ENCODE measurements at places on chromosomes 5 and 9.

DNA sequence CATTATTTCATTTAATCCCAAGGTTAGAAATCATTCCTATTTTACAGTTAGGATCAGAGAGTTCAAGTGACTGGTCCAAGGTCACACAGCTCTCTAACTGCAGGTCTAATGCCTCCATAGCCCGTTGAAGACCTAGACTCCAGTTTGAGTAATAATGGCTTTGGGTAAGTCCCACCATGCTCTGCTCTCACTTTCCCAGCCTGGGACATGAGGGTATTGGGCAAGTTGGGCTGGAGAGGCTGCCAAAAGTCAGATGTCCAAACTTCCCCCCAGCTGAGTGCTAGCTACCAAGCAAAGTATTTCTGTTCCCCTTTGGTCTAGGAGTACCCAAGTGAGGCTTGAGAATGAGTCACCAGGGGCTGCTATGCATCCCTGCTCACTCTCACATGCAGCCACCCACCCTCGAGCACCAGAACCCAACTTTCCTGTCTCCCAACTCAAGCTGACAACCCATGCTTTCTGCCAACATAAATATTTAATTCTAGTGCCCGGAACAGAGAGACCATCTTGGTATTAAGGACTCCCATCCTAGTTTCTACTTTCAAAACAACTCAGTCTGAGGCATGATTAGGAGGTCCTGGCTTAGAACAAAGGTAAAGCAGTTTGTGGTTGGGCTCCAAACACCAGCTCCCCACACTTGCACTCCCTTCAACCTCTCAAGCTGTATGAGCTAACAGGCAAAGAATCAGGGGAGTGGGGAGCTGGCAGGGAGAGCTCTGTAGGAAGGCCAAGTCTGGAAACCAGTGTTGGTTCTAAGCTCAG lies 236.5 kb upstream of the TRIM32 start:
- DNase-seq, result no peak

DNA sequence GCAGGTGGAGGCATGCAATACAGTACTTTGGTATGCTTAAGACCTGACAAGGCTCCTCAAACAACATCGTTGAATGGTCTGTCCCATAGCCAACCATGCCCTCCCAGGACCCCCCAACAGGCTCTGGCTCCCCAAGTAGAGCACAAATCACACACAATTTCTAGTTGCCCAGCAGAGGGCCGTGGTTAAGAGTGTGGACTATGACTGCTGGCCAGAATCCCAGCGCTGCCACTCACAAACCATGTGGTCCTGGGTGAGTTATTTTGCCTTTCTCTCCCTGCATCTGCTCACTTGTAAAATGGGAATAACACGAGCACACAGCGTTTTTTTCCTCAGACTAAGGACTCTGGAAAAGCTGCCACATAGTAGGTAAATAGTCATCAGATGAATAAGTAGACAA lies 6.5 kb downstream of the CKMT2 start:
- no peak for DNase-seq

- DNase-seq, result no peak
Observed at GRCh38 chr5:149790276-149790675, 60.2 kb downstream of the PPARGC1B start.

- DNase-seq, result no peak
Observed at GRCh38 chr5:158785397-158785796, 314.3 kb downstream of the EBF1 start.

GRCh38 chr5:37619353-37619752 lies 220.5 kb downstream of the GDNF start:
- no peak for DNase-seq

DNA sequence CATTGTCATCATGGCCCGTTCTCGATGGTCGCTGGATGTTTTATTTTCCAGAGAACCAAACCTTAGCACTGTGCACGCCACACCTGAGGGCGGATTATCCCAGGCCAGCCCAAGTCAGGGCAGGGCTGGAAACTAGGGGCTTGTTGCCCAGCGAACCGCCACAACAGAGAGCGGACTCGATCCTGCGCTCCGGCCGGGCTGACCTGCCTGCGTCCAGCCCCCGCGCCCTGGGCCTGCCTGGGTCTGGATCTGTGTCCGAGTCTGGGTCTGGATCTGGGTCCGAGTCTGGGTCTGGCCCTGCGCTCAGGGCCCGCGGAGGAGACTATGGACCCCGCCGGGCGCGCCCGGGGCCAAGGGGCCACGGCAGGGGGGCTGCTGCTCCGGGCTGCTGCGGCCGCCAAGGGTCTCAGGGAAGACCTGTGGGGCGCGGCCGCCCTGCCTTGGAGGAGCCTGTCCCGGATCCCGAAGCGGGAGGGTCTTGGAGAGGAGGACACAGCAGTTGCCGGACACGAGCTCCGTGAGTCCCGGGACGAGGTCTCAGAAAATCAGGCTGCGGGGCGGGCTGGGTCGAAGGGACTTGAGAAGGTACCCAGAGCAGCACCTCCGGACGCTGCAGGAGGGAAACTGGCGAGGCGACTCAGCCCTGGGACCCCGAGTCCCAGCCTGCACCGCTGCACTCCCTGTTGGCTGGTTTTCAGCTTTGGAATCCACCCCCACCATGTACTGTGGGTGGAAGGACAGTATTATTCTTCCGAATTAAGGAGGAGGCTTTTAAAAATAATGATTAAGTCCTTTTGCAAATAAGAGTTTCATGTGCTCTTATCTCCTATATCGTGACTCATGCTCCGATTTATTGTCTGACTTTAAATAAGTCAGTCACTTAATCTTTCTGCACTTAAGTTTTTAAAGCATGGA lies at the start of gene ANKDD1B:
Gene ANKDD1B (plus strand): TSS at position 143 of the 915 bp plus-strand sequence. CDS start 182 bp downstream, at position 325.
- DNase-seq, result peak; percentile 73

GRCh38 chr9:136614372-136614922 lies 48.3 kb upstream of the EGFL7 start:
- DNase-seq, result no peak

GRCh38 chr5:95076395-95077185 lies 208.3 kb downstream of the MCTP1 start:
- no peak for DNase-seq

- DNase-seq, result no peak
Observed at GRCh38 chr5:131266370-131267060, 2.7 kb downstream of the CDC42SE2 start.

DNA sequence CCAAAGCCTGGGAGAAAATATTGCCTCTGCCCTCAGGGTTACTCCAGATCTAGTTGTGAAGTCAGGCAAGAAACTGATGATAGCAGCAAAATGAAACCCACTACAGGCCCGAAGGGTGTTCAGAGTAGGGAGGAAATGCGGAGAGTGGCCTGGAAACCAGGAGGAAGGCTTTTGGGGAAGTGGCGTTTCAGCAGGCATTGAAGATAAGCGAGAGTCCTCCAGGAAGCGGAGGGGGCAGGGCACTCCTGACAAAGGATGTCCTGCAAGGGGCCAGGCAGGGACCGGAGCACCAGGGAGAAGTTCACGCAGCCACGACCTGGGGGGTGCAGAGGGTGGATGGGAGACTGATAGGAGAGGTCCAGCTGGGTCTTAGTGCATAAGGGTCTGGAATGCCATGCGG lies 7.8 kb upstream of the FOXI1 start:
- no peak for DNase-seq

DNA sequence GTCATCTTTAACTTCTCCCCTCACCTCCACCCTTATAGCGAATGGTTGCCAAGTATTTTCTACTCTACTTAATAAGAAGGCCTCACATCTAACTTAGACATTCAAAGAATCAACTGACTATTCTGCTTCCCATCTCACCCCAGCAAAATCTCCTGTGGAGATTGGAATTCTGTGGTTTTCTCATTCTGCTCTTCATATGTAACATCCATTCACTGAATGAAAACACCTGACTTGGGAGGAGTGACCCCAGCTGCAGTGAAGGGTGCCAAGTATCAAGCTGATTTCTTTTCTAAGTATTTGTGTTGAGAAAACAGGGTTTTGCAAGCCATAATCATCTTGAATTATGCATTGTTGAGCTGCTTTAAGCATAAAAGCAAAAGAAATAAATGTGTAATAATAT lies 42.5 kb upstream of the TAF1L start:
- DNase-seq, result no peak

- DNase-seq, result peak; percentile 36
Observed at GRCh38 chr9:20940447-20941173, 90.8 kb downstream of the HACD4 start.

GRCh38 chr9:121133104-121133816 lies 58.5 kb downstream of the CNTRL start:
- DNase-seq, result peak; percentile 20

DNA sequence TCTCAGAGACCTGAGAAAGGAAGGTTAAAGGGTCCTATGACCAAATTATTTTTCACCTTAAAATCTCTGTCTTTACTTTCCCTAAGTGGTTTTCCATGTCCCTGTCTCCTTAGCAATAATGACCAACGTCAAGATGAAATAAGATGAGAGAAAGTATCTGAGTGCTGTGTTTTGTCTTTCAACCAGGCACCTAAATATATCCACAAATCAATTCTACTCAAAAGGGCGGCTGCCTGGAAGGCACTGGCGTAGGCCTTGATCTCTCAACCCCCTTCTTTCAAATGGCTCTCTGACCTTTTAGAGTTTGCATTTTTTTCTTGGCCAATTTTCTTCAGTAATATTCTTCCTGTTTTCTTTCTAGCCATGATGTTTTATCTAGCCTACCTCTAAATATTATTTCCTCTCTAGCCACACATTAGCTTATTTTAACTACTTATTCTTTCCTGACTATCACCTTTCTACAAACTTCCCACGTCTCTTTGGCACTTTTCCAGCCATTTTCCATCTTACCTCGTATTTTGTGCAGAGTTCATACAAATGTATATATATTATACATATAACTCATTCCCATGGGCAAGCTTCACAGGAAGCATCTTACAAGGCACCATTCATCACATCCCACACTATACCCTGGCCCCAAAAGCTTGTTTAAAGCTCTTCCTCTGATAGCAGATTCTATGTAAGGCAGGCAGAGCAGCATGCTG lies 204.5 kb downstream of the SNX18 start:
- no peak for DNase-seq

- no peak for DNase-seq
Observed at GRCh38 chr9:6212722-6213375, 2.8 kb upstream of the IL33 start.

DNA sequence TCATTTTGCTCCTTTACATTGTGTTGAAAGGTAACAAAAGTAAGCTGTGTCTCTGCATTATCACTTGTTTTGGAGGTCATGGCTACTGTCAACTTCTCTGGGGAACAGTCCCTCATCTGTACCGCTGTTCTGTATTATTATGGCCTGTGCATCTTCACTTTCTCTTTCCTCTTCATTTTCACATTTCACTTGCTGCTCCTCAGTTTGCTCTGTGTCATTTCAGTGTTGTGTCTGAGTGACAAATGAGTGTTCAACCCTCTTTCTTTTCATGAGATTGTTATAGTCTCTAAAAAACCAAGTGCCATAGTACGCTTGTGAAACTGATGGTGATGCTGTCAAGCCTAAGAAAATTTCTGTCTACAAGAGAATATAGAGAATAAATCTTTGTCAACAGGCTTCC lies 122.0 kb upstream of the FER start:
- no peak for DNase-seq

DNA sequence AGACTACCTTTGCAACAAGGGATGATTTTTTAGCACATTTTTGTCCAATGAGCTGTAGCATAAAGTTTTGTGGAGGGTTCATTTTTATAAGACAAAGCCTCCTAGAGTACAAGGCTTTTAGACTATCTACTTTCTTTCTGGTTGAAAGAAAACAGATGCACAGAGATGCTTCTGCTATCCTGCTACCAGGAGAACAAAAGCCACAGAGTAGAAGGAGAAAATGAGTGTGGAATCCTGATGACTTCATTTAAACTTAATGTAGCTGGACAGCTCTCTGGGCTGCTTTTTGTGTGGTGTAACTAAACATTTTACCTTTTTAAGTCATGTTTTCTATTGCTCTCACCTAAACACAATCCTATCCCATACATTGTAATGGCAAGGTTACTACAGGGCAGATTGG lies 1009.4 kb downstream of the TLE1 start:
- DNase-seq, result no peak

DNA sequence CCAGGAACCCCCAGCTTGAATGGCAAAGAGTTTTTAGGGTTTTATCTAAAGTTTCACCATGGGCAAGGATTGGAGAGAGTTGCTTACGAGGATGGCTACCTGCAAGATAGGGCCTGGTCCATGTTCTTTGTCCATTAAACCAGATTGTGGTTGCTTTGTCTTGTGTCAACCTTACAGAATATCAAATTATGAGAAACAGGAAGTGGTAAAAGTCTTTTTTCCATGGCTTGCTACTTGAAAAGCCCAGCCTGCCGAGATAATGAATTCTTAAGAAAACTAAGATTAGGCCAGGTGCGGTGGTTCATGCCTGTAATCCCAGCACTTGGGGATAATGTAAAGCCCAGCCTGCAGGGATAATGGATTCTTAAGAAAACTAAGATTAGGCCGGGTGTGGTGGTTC lies 24.4 kb downstream of the ZNF474 start:
- DNase-seq, result peak; percentile 59

DNA sequence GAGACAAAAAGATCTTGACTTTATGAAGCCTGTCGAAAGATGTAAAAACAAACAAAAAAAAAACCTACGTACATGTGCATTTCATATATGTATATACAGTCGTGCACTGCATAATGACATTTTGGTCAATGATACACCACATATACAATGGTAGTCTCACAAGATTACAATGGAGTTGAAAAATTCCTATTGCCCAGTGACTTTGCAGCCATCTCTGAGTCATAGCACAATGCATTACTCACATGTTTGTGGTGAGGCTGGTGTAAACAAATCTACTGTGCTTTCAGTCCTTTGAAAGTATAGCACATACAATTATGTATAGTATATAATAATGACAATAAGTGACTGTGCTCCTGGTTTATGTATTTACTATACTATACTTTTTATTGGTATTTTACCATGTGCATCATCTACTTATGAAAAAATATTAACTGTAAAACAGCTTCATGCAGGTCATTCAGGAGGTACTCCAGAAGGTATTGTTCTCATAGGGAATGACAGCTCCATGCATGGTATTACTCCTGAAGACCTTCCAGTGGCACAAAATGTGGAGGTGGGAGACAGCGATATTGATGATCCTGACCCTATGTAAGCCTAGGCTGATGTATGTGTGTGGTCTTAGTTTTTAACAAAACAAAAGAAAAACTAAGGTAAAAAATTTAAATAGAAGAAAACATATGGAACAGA lies 73.7 kb upstream of the FST start:
- DNase-seq, result no peak

- no peak for DNase-seq
Observed at GRCh38 chr5:109062664-109063063, 315.0 kb downstream of the FER start.

- DNase-seq, result no peak
Observed at GRCh38 chr5:97096191-97096590, 46.2 kb downstream of the LIX1 start.

DNA sequence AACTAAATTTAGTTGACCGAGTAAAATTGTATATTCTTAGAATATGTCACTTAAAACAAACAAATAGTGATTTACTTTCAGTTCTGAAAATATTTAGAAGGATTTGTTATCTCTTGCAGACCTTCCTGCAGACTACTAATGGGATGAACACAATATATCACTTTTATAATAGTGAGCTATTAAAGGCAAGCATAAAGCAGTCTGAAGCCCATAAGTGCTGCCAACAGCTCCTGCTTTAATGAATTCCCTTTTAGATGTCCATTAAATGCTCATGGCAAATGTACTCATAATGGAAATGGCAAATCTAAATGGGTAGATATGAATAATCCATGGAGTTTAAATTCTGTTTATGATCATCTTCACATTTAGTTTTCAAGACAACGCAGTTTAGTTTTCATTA lies 170.2 kb downstream of the RANBP17 start:
- no peak for DNase-seq
